ENCODE measurements at places on chromosomes 5 and 9.

GRCh38 chr5:141512911-141513626 lies 24.2 kb downstream of the PCDHGC5 start:
- DNase-seq: peak; percentile 53

GRCh38 chr9:14945351-14945750 lies 35.1 kb upstream of the FREM1 start:
- DNase-seq: no peak

DNA sequence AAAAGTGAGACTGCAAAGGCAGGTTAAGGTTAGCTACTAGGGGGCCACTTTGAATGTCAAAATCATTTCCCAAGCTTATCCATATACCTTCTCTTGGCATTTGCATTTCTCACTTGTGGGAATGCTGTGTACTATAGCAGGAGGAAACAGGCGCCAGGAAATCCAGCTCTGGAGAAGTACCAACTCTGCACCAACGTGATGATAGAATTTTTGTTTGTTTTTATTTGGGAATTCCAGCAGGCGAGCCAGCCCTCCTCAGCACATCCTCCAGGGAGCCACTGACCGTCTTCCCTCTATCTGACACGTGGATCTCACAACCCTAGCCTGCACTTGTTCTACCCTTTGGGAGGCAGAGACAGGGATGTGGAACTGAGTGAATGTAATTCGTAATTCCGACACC lies 318.0 kb downstream of the ACTL7B start:
- no peak for DNase-seq

DNA sequence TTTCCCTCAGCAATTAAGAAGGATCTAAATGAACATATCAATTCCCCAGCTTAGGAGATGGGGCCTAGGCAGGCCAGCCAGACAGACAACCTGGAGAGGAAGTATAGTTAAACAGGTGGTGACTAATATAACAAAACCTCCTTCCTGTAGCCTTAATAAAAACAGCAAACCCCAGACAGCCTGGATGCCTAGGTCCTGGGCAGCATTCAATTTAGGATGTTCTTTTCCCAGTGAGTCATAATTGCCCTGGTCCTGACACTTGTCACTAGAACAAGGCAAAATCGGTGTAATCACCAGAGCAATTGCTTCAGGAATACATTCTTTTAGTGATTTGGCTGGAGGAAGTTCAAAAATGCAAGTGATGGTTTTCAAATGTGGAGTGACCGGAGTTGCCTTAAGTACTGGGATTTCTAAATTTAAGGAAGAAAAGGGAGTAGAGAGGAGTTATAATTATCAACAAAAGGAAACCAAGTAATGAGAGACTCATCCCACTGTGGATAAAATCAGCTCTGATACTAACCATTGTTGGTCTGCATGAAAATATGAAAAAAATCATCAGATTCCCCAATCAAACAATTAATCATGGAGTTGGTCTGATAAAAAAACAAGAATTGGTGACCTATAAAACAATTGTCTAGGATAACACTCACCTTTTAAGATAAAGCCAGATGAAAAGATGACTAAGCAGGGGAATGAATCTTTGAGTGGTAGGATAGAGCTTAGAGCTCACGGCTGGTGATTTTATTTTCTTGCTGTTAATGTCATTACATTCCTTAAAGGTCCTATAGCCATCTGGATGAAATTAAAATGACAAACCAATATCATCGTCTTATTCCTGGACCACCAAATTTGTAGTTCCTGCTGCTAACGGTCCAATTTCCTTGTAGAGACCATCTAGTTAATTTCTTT lies 39.0 kb upstream of the TARS1 start:
- no peak for DNase-seq

GRCh38 chr9:83012168-83012921 lies 50.6 kb downstream of the RASEF start:
- DNase-seq: no peak

DNA sequence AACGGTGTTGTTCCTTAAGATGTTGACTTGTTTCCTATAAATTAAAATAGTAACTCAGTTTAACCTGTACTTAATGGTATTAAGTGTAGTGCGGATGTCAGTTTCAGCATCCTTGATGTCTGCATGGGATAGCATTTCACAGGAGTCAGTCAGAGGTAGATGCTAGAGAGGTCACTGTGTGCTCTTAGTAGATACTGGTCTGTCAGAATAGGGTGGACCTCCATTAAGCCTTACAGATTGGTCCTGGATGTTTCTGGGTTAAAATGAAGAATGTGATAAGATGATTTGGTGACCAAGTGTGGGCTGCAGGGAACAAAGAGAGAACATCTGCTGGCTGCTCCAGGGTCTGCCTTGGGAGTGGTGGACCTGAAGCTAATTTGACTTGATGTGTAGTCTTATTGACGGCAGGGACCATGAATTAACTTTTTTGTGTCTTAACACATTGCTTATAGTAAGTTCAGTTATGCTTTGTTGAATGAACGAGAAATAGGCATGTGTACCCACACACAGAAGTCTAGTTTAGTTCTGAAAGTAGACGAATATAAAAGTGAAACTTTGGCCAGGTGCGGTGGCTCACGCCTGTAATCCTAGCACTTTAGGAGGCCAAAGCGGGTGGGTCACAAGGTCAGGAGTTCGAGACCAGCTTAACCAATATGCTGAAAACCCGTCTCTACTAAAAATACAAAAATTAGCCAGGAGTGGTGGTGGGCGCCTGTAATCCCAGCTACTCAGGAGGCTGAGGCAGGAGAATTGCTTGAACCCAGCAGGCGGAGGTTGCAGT lies 12.5 kb downstream of the RAB24 start:
- DNase-seq: no peak

GRCh38 chr5:145847499-145848497 lies 12.7 kb upstream of the PRELID2 start:
- no peak for DNase-seq

DNA sequence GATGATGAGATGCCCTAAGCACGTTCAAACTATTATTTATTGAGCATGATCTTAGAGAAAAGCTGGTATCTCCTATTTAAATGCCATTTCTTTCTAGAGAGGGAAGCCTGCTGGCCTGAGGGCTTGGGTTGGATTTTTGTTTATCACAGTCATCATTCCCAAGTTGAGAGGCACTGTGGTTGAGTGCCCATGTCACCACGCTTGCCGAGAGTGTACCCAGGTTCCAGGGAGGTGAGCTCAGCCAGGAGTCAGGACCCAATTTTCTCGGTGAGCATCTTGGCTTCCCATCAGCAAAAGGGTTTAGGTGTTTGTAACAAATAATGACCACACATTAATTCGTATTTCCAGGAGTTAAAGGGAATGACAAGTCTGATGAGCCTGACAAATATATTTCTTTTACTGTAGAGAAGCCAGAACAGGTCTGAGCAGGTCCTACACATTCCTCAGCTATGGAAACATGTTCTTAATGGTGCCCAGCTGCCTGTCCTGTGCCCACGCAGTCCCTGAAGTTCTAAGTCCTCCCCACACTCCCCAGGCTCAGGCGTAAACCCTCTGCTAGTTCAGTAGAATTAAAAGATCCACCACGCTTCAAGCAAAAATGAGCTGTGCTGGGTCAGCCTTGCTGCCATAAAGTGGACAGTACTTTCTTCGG lies 258.9 kb upstream of the IRX2 start:
- no peak for DNase-seq

GRCh38 chr5:7976411-7977190 lies 107.7 kb downstream of the MTRR start:
- no peak for DNase-seq

GRCh38 chr9:106934442-106935238 lies 71.7 kb downstream of the ZNF462 start:
- no peak for DNase-seq

GRCh38 chr5:179181988-179182387 lies 121.8 kb downstream of the ZNF354C start:
- DNase-seq: no peak

DNA sequence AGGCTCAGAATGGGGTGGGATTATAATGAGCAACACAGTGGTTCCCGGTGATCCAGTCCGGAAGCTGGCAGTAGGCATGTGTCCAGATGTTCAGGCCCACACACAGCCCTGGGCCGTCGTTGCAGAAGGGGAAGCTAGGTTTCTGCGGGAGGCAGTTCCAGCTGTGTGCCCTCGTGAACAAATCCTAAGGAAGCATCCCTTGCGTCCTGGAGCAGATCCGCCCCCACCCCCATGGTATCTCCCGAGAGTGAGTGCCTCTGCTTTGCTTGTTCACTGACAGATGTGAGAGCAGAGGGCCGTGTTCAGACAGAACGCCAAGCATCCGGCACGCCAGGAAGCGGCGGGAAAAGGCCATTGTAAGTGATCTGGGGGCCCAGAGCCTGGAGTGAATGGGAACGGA lies 104.8 kb downstream of the PDE6A start:
- DNase-seq: no peak

DNA sequence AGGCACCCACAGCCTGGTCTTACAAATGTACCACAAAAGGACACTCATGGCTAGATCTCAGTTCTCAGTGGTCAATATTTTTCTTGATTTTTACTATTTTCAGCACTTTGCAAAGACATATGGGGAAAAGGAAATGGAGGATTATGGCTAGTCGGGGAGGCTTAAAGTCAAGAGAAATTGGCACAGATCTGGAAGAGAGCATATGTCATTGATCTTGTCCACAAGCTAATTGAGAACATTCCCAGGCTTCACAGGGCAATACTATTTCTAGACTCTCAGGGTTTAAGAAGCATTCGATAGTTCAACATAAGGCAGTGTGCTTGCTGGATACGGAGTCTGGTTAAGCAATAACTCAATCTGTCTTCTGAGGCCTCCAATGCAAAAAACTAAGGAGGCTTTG lies 285.8 kb downstream of the ZNF608 start:
- DNase-seq: no peak

DNA sequence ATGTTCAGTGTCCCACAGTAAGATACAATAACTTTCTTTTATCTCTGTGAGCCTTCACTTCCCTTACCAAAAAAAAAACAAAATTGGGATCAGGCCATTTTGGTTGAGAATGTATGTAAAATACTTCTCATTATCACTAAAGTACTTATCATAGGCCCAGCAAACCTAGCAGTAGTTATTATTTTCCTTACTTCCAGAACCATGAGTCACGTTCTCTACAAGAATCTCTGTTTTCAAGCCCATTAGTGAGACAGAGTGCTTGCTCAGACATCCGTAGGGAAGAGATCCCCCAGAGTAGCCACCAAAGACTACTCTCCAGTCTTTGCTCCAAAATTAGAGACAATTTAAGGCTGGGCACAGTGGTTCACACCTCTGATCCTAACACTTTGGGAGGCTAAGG lies 103.9 kb upstream of the NR5A1 start:
- no peak for DNase-seq

GRCh38 chr9:35649431-35650340 lies 1.0 kb downstream of the SIT1 start:
- peak; percentile 55 for DNase-seq

- peak; percentile 95 for DNase-seq
Observed at GRCh38 chr9:117782931-117783788, 79.0 kb downstream of the TLR4 start.

- DNase-seq: no peak
Observed at GRCh38 chr9:134266418-134266817, 59.8 kb upstream of the RXRA start.

DNA sequence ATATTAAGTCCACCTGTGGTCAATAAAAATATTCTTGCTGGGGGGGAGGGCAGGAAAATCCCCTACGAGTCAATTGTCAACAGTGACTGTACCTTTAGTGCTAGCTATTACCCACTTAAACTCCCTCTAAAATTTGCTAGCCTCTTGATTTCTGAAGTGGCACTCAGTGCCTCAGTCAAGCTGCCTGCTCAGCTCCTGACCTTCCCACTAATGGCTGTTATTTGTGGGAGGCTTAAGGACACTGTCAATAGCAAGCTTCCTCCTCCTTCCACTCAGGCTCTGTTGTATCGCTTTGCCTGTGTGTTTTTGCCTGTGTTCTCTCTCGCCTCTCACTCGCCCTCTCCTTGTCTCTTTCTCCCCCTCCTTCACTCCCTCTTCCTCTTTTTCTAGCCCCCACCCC lies 140.8 kb downstream of the BNC2 start:
- DNase-seq: no peak

- DNase-seq: no peak
Observed at GRCh38 chr9:124899845-124900244, 37.9 kb downstream of the ARPC5L start.

DNA sequence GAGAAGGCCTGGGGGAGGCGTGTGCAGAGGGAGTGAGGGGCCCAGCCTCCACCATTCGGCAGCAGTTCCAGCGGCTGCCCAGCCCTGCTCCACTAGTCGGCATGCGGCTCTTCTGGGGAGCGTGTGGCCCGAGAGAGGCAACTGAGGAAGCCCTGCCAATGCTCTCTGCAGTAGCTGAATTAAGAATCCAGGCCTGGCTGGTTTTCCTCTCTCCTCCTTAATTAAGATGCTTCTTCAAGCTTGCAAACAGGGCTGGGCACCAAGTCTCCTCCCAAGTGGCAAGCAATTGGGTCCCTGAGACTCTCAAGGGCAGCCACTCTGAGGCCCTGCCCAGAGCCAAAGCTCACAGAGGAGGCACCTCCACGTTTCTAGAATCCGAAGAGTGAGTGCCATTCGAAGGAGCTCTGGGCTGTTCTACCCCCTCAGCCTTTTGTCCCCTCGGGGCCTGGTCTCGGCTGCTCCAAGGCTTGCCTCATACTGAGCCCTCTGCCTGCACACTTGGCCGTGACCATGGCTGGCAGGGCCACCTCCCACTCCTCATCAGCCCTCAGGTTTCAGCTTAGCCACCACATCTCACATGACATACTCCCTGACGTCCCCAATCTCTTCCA lies 75.4 kb upstream of the LRRTM2 start:
- no peak for DNase-seq

DNA sequence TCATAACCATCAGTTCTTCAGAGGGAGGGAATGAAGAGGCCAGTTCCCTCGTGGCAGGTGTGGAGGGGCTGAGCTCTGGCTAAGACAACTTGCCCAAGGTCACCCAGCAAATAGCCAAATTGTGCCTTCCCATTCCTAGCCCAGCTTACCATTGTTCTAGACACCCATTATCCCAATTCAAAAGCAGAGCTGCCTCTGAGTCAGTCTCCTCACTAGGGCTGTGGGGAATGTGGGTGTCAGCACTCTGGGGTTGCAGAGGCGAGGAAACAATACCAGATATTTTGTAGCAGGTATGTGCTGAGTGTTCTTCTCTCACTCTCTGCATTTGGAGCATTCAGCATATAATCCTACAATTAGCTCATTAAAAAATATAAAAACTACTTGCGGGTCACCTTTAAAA lies 270.8 kb downstream of the PSAT1 start:
- no peak for DNase-seq

DNA sequence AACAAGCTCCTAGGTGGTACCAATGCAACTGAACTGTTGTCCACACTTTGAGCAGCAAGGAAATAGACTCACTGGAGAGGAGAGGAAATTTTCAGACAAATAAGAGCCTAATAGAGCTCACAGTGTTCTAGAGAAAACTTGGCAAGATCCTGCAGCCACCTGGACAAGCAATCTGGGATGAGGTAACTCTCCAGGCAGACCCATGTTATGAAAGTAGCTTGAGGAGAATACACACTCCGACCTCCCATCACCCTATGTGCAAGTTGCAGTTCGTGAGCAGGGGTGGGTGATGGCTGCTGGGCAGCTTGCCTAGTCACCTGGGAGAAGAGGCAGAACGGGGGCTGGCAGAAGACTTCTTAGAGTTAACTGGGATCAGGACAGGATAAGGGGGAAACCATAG lies 102.2 kb downstream of the KLF4 start:
- no peak for DNase-seq

- DNase-seq: no peak
Observed at GRCh38 chr9:126664900-126665643, 51.3 kb downstream of the LMX1B start.
